Bronchial epithelial cell (primary cell): ENCODE measurements at places on chromosomes 6 and 20. TPM values are rescaled to one million over a fixed set of nuclear protein-coding genes. Genes with fewer than 3 reads are reported as not detected.

The JPH2 gene
- under 0.01 TPM in 2 replicates for total RNA-seq

GRCh38 chr6:107655245-107655644, 165.3 kb downstream of the SOBP start:
- DNase-seq = no peak

DNA sequence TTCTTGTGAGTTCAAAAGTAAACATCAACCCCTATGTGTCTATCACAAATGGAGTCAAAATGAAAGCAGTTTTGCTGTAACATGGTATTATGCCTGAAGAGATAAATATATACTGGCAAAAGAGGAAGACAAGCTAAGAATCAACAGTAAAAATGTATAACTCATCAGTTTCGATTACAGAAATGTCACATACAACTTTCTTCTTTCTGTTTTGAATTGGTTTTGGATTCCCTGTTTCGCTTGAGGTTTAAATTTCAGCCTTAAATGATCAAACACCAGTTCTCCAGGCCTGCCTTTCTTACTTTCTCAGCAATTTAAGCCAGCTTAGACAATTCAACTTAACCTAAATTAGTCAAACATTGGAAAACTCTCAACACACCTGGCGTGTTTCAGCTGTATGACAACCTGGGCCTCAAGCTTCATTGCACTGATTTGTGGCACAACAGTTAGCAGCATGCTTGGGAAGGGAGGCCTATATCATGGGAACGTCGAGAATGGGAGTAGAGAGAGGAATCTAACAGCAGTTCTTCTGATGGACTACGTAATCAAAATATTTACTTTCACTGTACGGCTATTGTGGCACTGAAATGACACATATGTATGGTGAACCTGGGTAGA, 51.9 kb upstream of the MARCKS start:
- no peak for DNase-seq

The PIGU gene
- 5.5 TPM in 2 replicates for total RNA-seq

The CITED2 gene
- total RNA-seq = 10.3 and 12.3 TPM in 2 replicates

The EEF1A1 gene
- total RNA-seq = 32,582 and 62,692 TPM in 2 replicates

The BTNL2 gene
- 0.13 and 0.26 TPM in 2 replicates for total RNA-seq

- no peak for DNase-seq
Observed at GRCh38 chr6:110357664-110358552, at the start of gene METTL24. Gene METTL24, minus strand, starts transcription at chr6:110358349. Its CDS starts 77 bp downstream, at chr6:110358272.

DNA sequence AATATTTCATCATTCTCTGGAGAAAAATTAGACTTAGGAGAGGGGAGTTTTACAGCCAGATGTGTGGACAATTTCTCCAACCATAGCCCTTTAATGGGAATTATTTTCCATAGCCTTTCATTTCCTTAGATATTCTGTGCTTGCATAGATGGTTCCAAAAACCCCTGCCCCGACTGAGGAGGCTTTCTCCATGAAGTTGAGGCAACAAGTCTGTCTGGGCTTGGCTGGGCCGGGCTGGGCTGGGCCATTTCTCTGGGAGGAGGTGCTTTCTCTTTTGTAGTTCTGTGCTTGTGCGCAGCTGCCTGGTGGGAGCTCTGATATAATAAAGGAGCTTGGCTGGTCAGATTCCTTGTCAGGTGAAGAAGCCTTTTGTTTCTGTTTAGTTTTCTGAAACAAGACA, 71.4 kb downstream of the SOBP start:
- no peak for DNase-seq

GRCh38 chr6:41164551-41165120, 1.7 kb upstream of the TREM2 start:
- DNase-seq = no peak

DNA sequence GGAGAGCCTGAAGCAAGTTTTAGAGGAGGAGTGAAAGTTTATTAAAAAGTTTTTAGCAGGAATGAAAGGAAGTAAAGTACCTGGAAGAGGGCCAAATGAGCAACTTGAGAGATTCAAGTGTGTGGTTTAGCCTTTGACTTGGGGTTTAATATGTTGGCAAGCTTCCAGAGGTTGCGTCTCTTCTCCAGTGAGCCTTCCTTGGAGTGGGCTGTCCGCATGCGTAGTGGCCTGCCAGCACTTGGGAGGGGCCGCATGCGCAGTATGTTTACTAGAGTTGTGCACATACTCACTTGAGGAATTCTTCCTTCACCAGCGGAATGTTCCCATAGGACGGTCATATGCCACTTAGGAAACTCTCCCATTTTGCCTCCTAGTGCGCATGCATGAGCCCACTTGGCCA, 235.2 kb downstream of the ALDH8A1 start:
- peak; percentile 77 for DNase-seq

DNA sequence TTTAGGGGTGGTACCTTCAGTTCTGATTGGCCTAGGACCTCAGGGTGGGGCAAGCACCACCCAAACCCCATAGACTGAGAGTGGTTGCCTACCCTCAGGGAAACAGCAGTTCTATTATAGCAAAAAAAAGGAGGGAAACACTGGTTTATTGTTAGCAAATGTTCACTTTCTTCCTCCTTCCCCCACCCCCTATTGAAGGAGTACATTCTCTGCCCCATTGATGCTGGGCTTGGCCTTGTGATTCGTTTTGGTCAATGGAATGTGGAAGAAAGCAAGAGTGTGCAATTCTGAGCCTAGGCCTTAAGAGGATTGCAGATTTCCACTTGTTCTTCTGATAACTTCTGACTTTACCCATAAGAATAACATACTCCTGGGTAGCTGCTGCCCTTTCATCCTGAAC, 255.8 kb downstream of the NFATC2 start:
- no peak for DNase-seq

The ALDH8A1 gene
- total RNA-seq = 1.1 and 1.8 TPM in 2 replicates

GRCh38 chr20:17498641-17499040, 32.5 kb downstream of the BFSP1 start:
- DNase-seq = no peak

DNA sequence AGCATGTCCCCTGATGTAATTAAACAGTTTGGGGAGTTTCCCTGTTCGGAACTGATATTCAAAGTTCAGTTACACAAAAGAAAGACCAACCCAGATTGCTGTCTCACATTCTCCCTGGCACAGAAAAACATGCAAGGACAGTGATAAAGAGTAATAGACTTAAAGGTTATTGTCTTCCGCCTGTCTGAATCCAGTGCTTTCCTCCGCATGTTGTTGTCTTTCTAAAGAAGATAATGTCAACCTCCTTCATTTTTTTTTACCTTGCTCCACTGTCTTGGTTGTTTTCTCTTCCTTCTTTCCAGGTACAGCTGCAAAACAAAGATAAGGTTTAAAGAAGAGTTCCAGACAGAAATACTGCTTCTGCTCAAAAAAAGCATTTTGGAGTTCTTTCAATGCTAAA, 284.5 kb downstream of the TRDN start:
- DNase-seq = no peak
